ENCODE measurements at places on chromosomes 5 and 9.

- DNase-seq = peak; percentile 53
Observed at GRCh38 chr5:134526483-134527155, 1.1 kb downstream of the JADE2 start.

DNA sequence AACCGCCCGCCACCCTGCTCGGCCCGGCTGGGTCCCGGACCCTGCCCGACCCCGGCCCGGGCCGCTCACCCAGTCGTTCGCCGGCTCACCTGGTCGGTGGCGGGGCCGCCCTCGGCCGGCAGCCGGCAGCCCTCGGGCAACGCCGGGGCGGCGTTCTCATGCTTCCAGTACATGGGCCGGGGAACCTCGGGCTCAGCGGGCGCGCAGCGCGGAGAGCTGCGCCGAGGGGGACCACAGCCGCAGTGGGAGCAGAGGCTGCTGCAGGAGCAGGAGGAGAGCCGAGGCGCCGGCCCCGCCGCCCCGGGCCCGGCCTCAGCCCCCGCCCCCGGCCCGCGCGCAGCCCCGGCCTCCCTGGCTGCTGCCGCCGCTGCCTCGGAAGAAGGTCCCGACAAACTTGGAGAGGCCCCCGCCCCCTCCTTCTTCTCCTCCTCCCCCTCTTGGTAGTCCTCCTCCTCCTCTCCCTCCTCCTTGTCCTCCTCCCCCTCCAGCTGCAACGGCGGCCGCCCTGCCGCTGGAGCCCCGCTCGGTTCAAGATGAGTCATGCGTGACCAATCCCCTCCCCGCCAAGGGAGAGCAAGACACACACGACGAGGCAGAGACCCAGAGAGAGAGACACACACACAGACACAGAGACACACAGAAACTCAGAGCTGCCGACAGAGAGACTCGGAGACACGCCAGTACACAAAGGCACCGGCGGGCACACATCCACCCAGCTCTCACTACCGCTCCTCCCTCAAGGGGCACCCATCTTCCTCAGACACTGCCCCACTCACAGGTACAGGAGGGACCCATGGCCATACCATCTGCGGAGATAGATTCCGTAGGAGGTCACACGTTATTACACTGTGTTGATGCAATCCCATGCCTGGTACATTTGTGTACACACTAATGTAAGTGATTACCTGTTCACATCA, at the start of gene LHX6:
Gene LHX6 (minus strand): TSS at position 390 of the 917 bp plus-strand sequence. CDS start 217 bp downstream, at position 173.
- DNase-seq = no peak

GRCh38 chr5:99590806-99591205, 662.0 kb upstream of the CHD1 start:
- DNase-seq = no peak

DNA sequence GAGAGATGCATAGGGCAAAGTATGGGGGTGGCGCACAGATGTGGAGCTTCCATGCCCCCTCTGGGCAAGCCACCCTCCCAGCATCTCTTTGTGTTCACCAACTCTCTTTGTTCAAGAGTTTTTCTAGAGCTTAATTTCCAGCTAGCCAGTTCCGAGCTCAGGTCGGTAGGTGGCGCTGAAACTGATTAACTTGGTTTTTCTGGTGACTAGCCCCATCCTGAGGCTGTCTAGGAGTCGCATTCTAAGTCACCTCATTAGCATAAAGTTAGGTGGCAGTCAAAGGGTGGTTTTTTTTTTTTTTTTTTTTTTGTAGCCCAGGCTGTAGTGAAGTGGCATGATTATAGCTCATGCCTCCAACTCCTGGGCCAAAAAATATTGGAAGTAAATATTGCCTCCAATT, 476.4 kb downstream of the KDM4C start:
- DNase-seq = no peak

- no peak for DNase-seq
Observed at GRCh38 chr9:117247266-117247665, 167.6 kb downstream of the ASTN2 start.
